GF-D8 (cell line): ENCODE measurements at places on chromosomes 6 and 20.

GRCh38 chr20:5535125-5535756 is 215.0 kb upstream of the SHLD1 start:
- peak; percentile 96 for DNase-seq

- no peak for DNase-seq
These were observed 234.8 kb downstream of the NRN1 start for GRCh38 chr6:5771759-5772390.

GRCh38 chr20:10131732-10132345 is 86.8 kb upstream of the SNAP25 start:
- no peak for DNase-seq

DNA sequence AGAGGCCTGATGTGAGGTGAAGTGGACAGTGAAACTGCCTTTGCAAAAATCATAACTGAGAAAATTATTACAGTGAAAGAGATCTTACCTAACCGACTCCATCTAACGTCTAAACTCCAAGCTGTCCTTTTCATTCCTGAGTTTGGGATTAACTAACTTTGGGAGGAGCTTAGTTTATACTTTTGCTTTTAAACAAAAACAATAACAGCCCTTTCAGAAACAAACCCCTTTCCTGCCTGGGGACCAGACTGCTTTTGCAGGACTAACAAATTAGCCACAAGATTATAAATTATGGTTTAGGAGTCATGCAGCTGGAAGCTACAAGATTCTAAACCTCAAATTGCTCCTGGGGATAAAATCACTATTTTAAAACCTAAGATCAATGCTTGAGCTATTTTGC is 38.6 kb upstream of the HFE start:
- no peak for DNase-seq
